Activated CD4-positive, alpha-beta T cell treated with anti-CD3 and anti-CD28 coated beads, Interleukin-2, Interleukin-6, amounts not matched to agents 100 ng/mL and 50 ng/mL, durations not matched to agents 16 hours and 8 hours (primary cell): ENCODE measurements at places on chromosomes 6 and 20.

DNA sequence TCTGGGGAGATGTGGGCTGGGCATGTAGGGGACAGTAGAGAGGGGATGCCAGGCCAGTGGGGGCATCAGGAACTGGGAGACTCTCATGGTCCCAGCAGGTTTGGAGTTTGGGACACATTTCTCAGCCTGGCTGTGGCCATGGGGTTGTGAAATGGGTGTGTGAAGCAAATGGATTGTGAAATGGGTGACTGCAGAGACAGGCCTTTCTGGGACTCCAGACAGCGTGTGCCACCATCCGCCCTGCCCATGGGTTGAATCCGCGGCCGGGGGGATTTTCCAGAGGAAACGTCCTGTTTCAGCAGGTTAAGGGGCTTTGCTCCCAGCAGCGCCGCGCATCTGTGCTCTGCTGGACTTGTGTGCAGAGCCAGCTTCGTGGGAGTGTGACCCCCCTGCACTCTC lies 3.7 kb upstream of the PMEPA1 start:
- DNase-seq = no peak

DNA sequence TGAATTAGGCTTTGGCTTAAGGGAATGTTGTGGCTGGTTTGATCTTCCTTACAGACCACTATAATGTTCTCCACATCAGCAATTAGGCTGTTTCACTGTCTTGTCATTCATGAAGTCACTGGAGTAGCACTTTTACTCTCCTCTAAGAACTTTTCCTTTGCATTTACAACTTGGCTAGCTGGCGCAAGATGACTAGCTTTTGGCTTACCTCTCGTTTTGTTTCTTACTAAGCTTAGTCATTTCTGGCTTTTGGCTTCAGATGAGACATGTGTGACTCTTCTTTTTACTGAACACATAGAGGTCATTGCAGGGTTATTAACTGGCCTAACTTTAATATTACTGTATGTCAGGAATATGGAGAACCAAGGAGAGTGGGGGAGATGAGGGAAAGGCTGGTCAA lies 143.2 kb downstream of the PTCHD4 start:
- DNase-seq = peak; percentile 45

GRCh38 chr20:3572151-3572550 lies 91.0 kb downstream of the GFRA4 start:
- DNase-seq = no peak

- DNase-seq = no peak
These were observed 47.0 kb downstream of the DLL1 start for GRCh38 chr6:170243791-170244291.

GRCh38 chr20:63224412-63225081 lies 8.6 kb upstream of the YTHDF1 start:
- DNase-seq = no peak

GRCh38 chr6:32609731-32610640 lies 20.3 kb upstream of the HLA-DRB1 start:
- peak; percentile 78 for DNase-seq

- no peak for DNase-seq
These were observed 78.4 kb downstream of the LIN28B start for GRCh38 chr6:105035299-105035698.

GRCh38 chr6:156189195-156189594 lies 588.0 kb upstream of the ARID1B start:
- no peak for DNase-seq

DNA sequence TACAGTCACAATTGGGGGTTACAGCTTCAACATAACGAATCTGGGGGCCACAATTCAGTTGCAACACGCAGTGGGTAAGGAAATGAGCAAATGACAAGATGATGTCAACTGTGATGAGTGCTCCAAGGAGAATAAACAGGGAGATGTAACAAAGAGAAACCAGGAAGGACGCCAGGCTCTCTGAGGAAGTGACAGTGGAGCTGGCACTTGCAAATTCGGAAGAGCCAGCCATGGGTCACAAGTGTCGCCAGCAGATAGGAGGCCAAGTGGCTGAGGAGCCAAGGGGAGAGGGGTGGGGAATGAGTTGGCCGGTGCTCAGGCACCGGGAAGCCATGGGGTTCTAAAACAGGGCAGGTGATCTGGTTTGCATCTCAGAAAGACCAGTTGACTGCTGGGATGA lies 136.4 kb downstream of the EYA2 start:
- DNase-seq = no peak

GRCh38 chr20:51378171-51378928 lies 164.2 kb downstream of the NFATC2 start:
- DNase-seq = no peak

- no peak for DNase-seq
These were observed 68.9 kb downstream of the DLGAP4 start for GRCh38 chr20:36374995-36375394.

GRCh38 chr20:50026746-50027575 lies 44.2 kb downstream of the SNAI1 start:
- DNase-seq = no peak

GRCh38 chr6:139236105-139236504 lies 55.7 kb downstream of the TXLNB start:
- DNase-seq = no peak
